ENCODE measurements at places on chromosomes 6 and 20.

DNA sequence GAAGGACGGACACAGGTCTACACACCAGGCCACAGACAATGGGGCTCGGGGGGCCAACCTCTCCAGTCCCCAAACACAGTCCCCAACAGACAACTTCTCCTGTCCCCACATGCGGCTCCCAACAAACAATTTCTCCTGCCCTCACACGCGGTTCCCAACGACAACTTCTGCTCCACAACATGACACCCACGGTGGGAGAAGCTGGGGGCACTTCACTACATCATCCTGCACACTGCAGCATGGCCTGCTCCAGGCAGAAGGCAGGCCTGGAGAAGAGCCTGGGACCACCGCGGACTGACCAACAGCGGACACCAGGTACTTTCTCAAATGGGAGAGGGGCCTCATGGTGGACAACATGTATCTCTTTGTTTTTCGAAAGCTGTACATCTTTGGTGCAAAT is 6.7 kb downstream of the TAF4 start:
- DNase-seq = no peak

DNA sequence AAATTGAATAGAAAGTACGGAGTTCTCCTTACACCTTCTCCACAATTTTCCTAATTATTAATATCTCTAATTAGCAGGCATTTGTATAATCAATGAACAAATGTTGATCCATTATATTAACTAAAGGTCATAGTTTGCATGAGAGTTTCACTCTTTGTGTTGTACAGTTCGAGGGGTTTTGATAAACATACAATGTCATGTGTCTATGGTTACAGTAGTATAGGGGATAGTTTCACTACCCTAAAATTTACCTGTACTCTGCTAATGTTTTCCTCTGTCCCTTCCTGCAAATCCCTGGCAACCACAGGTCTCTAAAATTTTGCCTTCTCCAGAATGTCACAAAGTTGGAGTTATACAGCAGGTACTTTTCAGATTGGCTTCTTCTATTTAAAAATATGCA is 1199.8 kb upstream of the GJE1 start:
- DNase-seq = no peak

GRCh38 chr6:90537723-90538258 is 49.1 kb downstream of the MAP3K7 start:
- DNase-seq = no peak

- no peak for DNase-seq
These were observed 19.5 kb downstream of the SF3B5 start for GRCh38 chr6:144075875-144076274.

DNA sequence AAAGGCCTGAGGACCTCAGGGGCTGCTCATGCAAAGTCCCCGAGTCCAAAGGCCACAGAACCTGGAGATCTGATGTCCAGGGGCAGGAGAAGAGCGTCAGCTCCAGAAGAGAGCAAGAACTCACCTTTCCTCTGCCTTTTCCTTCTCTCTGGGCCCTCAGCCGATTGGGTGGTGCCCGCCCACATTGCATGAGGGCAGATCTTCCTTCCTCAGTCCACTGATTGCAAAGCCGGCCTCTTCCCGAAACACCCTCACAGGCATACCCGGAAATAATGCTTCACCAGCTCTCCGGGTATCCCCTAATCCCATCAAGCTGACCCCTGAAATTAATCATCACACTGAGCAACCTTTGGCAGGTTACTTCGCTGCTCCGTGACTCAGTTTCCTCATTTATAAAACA is 33.4 kb downstream of the SPDEF start:
- no peak for DNase-seq

DNA sequence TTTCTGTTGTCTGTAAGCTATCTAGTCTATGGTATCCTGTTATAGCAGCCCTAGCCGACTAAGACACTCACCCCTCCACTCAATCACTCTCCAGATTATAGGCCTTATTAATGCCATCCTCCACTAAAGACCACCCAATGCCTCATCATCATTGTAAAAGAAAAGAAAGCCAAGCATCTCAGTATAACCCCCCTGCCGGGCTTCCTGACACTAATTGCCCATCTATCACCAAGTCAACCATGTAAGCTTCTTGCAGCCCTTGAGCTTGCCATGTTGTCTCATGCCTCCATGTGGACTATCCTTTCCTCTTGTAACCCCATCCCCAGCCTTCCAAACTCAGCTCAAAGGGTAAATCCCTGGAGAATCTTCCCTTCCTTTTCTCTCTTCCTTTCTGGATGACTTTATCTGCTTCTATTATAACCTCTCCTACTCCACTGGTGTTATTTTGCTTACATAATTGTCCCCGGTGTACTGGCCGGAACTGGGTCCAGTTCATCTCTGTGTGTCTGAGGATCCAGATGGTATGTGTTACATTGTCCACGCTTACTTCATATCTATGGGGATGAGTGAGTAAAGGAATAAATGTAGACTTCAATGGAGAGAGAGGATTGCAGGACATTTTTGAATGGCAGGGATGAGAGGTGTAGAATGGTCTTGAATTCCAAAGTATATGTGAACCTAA is 202.9 kb upstream of the SOX4 start:
- no peak for DNase-seq

DNA sequence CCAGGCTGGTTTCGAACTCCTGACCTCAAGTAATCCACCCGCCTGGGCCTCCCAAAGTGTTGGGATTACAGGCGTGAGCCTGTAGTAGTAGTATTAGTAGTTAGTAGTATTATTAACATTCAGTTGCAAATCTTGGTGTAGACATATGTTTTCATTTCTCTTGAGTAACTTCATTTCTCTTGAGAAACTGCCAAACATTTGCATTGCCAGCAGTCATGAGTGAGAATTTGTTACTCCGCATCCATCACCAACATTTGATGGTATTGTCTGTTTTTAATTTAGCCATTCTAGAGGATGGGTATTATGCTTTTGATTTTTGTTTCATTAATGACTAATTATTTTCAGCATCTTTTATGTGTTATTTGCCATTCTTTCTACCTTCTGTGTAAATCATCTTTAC is 1.5 kb upstream of the ERVFRD-1 start:
- peak; percentile 50 for DNase-seq

- DNase-seq = no peak
These were observed 446.8 kb downstream of the PTPRT start for GRCh38 chr20:42742926-42743325.

GRCh38 chr6:70113171-70113570 is 189.7 kb downstream of the COL9A1 start:
- DNase-seq = no peak

- DNase-seq = no peak
These were observed 11.5 kb upstream of the KATNA1 start for GRCh38 chr6:149660028-149660427.

DNA sequence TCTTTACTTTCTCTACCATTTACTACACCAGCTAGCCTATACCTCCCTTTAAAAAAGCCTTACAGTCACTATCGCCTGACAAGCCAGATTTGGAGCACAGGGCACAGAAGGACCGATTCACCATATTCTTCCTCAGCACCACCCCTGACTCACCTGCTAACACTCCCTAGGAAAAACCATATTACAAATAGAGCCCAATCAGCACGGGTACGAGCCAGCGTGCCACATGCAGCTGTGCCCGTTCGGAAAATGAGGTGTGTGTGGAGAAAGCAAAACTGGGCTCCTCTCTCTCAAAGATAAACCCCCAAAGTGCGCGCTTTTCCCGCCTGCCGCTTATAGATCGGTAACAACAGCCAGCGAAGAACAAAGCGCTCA is 1.2 kb downstream of the SYNCRIP start:
- no peak for DNase-seq

GRCh38 chr20:33751775-33752174 is 20.0 kb downstream of the ZNF341 start:
- DNase-seq = no peak

DNA sequence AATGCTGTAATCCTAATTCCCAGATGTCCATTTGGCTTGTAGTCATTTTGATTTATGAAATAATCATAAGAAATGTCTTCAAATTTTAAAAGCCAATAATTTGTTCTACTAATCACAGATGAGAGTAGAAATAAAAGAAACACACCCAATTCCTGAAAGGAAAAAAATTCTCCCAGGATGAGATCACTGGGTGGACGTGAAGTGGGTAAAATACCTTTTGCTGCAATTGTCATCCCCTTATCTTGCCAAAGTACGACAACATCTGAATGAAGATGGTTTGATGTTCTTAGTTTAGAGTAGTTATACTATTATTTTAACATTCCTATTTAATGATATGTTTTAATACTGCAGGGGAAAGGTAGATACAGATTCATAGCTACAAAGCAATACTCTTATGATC is 33.7 kb downstream of the MTHFD1L start:
- no peak for DNase-seq

GRCh38 chr20:9555781-9556180 is 41.4 kb downstream of the LAMP5 start:
- DNase-seq = no peak

DNA sequence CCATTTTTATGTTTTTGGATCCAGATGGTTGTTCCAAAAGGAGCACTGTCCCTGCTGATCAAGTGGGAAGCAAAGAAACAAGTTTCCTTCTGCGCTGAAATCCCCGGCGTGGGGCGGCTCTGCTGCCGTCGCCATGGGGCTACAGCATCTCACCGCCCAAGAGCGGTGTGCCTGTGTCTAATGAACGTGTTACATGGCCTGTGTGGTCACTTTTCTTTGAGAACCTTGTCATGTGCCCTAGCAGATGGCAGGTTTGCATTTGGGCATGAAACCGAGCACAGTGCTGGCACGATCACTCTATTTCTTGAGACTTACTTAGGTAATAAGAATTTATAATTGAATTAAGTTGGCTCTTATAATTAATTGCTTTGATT is 51.9 kb downstream of the ZDHHC14 start:
- peak; percentile 67 for DNase-seq

DNA sequence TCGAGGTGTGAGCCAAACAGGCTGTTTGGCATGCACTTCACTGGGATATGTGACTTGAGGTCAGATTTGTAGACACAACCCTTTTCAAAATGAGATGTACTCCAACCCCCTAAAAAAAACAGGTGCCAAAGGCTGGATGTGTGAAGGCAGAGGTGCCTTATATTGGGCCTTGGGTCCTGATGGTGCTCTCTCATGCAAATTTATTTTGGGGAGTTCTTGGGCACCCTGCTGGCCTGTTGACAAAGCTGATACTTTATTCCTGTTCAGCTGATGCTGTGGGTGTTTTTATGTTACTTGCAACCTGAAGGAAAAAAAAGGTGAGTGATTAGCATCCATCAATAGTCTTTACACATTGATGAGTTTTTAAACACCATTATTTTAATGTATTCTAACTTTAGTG is 121.5 kb downstream of the DNAH8 start:
- peak; percentile 23 for DNase-seq

GRCh38 chr20:43983904-43984361 is 69.3 kb downstream of the TOX2 start:
- no peak for DNase-seq

DNA sequence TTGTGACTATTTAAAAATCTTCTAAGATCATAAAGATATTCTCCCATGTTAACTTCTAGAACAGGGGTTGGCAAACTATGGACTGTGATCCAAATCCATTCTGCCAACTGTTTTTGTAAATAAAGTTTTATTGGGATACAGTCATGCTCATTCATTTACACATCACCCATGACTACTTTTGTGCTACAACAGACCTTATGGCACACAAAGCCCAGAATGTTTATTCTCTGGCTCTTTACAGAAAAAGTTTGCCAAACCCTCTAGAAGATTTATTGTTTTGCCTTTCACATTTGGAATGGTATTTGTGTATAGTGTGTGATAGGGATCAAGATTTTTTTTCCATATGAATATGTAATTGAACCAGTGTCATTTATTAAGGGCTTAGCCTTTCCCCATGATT is 341.7 kb downstream of the CD83 start:
- no peak for DNase-seq

Measured in cerebellar cortex (tissue), 1 donor.